Natural killer cell treated with Interleukin-12 subunit alpha and Interleukin-12 subunit beta and Interleukin-15 and Interleukin-18, amount 100 ng/mL, for 72 hours (primary cell): ENCODE measurements at places on chromosomes 2 and 18. TPM values are rescaled to one million over a fixed set of nuclear protein-coding genes. Genes with fewer than 3 reads are reported as not detected.

GRCh38 chr2:234991290-234991689, 39.5 kb downstream of the SH3BP4 start:
- DNase-seq = no peak

DNA sequence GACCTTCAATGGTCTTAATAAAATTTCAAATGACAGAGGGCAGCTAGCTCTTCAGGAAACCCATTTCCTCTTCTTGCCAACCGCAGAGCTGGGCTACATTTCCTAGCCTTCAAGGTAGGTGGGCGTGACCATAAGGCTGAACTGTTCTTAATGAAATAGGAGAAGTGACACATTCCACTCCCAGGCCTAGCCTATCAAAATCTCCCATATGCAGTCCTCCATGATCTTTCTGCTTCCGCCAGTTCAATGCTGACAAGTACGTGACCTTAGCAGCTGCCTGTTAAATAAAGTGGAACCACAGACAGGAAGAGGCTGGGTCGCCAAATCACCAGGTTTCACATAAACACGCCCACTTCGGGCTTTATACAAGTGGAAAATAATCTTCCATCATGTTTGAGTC, 13.2 kb downstream of the SERPINE2 start:
- no peak for DNase-seq

DNA sequence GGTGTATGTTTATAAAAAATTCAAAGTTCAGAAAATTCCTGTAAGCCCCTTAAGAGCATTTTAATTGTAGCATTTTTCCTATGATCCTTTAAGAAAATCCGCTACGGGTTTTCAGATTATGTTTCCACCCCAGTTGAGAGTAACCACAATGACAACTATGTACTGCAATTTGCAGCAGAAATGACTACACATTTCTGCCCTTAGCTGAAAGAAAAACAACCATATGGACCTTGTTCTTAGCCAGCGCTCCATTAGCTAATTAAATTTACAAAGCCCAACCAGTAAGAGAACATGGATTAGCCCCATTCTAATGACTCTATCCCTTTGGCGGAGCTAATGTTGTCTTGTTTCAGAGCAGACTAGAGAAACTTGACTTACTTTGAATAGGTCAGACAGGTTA, 247.6 kb downstream of the SLC8A1 start:
- DNase-seq = no peak

DNA sequence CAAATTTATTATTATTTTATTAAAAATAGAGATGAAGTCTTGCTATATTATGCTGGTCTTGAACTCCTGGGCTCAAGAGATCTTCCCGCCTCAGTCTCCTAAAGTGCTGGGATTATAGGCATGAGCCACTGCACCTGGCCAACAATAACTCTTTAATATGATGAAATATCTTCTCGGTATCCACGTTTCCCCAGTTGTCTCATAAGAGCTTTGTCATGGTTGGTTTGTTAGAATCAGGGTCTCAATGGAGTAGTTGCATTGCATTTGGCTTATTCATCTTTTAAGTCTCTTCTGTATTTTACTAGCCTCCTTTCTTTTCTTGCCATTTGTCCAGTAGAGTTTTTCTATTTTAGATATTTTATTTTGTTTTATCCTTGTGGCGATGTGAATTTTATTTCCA, 32.7 kb upstream of the DLX2 start:
- DNase-seq = no peak

- no peak for DNase-seq
Observed at GRCh38 chr18:3722649-3723433, 272.9 kb downstream of the TGIF1 start.

DNA sequence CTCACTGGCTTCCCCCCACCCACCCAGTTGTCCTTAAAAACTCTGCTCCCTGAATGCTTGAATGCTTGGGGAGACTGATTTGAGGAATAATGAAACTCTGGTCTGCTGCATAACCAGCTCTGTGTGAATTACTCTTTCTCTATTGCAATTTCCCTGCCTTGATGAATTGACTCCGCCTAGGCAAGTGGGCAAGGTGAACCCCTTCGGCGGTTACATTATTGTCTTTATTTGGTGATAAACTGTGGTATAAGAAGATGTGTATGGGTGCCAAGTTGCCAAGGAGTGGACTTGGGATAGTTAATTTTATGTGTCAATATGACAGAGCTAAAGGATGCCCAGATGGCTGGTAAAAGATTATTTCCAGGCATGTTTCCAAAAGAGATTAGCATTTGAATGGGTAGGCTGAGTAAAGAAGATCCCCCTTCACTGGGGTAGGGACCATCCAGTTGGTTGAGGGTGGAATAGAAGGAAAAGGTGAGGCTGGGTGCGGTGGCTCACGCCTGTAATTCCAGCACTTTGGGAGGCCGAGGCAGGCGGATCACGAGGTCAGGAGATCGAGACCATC, 98.5 kb upstream of the HAAO start:
- DNase-seq = no peak

- no peak for DNase-seq
Observed at GRCh38 chr2:67057901-67058703, 339.0 kb upstream of the ETAA1 start.

- no peak for DNase-seq
Observed at GRCh38 chr2:226981791-226982326, 146.0 kb downstream of the RHBDD1 start.

The RBMS1 gene
- 59.4 TPM for total RNA-seq

DNA sequence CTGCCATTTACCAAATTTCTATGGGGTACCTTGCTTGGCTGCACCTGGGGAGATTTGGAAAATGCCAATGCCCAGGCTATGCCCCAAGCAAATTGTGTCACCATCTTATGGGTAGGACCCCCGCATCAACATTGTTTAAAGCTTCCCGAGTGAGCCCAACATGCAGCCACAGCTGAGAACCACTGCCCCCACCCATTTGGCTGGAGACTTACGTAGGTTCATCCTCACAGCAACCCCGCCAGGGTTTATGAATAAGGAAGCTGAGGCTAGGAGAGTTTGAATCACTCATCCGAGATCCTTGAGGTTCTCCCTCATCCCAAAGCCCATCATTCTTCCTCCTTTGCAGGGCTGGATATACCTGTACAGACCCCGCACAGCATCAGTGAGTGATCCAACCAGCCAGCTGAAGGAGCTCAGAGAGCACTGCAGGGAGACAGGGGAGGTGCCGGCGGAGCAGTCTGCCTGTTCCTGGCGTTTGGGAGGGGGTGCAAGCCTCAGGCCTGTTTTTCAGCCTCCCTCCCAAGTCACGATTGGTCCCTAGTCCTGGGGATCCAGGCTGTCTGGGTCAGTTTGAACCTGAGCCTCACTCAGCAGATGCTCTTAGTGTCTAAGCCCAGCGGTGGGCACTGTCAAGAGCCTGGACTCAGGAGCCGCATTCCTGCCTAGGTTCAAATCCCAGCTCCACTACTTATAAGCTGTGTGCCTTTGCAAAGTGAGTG, 164.9 kb downstream of the SMAD7 start:
- peak; percentile 48 for DNase-seq

DNA sequence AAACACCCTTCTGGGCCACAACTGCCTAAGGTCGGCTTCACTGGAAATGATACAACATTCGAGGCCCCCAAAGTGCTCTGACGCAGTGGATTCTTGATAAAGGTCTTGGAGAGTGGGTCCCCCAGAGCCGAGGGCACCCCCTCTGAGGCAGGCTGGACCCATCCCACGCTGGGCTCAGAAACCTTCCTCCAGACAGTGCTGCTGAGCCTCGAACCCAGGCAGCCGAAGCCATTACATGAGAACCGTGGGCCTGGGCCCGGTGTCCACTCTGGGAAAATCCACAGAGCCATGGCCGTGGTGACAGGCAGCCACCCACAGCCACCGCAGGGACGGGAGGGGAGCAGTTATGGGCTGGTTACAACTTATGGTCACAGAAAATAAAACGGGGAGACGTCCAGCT, 81.4 kb upstream of the ID2 start:
- DNase-seq = no peak

DNA sequence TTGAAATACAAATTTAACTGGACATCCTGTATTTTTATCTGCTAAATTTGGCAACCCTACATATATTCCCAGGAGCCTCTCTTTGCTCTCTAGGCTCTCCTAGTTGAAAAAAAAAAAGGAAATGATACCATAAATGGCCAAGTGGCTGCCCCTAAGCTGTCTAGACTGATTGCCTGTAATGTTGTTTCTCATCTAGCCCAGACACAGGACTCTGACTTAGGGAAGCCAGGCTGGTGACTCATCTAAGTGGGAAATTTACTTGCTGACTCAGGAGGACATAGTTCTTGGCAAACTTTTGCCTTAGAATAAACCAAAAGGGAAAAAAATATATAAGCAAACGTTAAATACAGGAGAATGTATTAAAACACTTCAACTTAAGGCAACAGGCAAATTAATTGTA, 14.6 kb upstream of the ITGAV start:
- no peak for DNase-seq

DNA sequence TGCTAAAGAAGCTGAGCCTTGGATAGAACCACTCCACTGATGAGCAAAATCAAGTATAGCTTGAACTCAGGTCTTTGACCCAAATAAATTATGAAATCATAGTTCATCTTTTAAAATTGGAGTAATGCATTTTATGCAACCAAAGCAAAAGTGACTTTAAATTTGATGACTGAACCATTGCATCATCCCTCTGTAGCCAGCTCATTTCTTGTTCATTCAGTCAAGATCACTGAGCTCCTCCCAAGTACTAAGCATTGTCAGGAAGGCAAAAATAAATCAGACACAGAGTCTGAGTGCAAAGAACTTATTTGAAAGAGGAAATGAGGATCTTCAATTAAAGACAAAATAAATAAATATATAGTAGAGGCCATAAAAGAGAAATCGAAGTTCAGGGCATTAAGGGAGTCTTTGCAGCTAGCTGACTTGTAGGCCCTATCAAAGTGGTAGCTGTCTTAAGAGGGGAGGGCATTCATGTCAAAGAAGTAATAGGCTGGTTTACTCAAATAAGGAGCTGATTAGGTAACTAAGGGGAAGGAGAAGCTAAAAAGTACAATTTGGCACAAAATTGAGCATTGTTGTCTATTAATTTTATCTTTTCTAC, 411.8 kb downstream of the MTX2 start:
- no peak for DNase-seq

GRCh38 chr2:82781176-82781915, 1677.7 kb downstream of the SUCLG1 start:
- no peak for DNase-seq

GRCh38 chr2:98648451-98648850, 40.1 kb downstream of the UNC50 start:
- no peak for DNase-seq

The C2orf15 gene
- total RNA-seq = not detected

DNA sequence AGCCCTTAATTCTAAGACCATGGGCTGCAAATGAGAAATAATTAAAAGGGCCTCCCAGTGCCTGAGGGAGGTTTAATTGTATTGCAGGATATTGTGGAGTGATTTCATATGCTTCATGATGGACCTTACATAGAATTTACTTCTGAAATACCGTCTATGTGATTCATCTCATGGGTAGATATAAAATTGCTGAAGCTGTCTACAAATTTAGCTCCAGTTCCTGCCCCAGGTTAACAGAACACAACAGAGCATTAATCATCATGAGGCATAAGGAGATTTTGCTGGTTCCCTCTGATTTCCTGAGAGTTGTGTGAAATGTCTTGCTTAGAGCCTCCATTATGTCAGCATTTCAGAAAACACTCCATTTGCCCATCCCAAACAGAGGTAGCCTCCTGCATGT, 770 bp downstream of the UPP2 start:
- no peak for DNase-seq

The HTRA2 gene
- total RNA-seq = 93.1 TPM

DNA sequence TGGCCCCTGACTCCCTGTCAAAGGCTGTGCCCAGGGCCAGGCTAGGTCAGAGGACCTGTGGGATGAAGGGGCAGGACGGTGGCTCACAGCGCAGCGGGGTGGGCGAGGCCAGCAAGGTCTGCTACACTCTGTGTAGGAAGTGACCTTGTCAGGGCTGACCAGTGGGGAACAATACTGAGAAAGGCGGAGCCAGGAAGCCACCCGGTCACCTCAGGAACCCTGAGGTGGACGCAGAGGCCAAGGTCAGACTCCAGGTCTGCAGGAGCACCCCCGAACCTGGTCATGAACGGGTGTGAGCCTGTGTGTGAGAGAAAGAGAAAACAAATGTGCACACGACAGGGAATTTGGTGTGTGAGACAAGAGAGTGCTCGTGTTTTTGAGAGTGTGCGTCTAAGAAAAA, 72.3 kb downstream of the SMAD7 start:
- peak; percentile 56 for DNase-seq

DNA sequence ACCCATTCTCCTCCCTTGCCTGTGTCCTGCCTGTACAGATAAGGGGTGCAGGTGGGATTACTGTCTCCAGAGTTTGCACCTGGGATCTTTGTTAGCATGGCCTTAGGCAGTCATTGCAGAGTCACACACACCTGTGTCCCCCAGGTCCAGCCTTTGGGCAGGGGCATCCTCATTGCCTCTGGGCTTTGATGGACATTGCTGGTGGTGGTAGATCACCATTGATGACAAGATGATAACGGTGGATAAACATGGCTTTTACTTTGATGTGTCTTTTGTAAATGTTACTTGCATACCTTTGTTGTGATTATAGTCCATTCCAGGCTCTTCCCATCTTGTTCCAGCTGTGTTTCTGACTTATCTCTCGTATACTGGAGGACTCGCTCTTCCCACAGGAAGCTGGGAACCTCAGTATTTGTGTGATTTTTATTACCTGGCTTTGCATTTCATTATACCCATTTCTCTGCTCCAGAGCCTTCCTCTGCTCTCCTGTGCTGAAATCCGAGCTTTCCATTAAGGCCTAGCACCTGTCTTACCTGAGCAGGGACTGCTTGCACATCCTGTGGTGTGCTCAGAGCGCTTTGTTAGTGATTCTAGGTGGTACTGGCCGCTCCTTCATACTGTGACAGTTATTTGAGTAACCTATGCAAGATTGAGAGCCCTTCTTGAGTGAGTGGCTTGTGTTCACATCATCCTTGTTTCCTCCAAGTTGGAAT, 79.2 kb downstream of the PTPRM start:
- DNase-seq = no peak

DNA sequence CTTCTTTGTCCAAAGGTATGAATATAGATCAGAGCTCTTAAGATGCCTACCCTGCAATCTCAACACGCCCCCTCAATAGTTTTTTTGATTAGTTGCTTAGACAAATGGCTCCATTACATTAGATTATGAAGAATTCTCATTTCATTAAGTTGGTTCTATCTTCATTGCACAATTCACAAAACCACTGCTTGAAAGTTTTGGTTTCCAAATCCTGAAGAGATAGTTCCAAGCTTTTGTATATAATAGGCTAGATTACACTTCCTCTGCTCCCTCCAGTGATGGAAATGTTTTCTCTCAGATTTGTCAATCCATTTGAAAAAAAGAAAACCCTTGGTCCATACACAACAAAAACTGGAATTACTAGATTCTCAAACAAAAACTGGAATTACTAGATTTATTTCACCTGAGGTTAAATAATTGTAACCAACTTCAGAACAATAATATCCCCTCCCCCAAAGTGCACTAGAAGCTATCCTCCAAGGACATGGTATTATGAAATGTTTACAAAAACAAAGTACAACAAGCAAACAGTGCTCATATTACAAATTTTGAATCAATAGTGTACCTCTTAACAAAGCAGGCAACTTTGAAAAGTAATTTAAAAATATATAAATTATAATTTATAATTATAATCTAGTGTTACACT, 6.8 kb upstream of the TLK1 start:
- DNase-seq = no peak

- DNase-seq = no peak
Observed at GRCh38 chr2:7825591-7826312, 856.1 kb upstream of the ID2 start.

The TRABD2A gene
- 6.6 TPM for total RNA-seq

- DNase-seq = no peak
Observed at GRCh38 chr2:38277245-38278116, 99.6 kb downstream of the ATL2 start.

The DIPK1C gene
- not detected for total RNA-seq

- DNase-seq = no peak
Observed at GRCh38 chr2:180775711-180776110, 204.7 kb upstream of the UBE2E3 start.
